Pancreas (tissue), 10 donors: ENCODE measurements at places on chromosomes 12 and 14. TPM values are rescaled to one million over a fixed set of nuclear protein-coding genes. Genes with fewer than 3 reads are reported as not detected.

DNA sequence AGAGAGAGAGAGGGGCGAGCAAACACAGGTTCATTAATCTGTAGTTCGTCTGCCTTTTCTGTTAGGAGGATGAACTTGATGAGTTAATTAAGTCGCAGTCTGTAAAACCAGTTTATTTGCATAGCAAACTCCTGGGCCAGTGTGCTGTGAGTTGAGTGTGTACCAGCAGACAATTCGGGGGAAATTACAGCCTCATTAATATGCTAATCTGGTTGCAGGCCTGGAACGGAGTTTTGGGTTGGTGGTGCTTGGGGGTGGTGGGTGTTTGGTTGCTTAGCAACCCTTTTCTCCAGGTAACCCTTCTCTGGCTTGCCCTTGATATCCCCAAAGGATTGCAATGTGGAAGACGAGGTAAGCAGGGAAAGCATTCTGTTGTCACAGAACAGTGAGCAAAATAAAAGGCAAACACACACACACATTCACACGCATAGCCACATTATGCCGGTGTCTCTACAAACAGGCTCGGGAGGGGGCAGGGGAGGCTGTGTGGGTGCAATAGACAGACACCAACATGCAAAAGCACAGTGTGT is 29.2 kb upstream of the LHX5 start:
- no peak for DNase-seq

DNA sequence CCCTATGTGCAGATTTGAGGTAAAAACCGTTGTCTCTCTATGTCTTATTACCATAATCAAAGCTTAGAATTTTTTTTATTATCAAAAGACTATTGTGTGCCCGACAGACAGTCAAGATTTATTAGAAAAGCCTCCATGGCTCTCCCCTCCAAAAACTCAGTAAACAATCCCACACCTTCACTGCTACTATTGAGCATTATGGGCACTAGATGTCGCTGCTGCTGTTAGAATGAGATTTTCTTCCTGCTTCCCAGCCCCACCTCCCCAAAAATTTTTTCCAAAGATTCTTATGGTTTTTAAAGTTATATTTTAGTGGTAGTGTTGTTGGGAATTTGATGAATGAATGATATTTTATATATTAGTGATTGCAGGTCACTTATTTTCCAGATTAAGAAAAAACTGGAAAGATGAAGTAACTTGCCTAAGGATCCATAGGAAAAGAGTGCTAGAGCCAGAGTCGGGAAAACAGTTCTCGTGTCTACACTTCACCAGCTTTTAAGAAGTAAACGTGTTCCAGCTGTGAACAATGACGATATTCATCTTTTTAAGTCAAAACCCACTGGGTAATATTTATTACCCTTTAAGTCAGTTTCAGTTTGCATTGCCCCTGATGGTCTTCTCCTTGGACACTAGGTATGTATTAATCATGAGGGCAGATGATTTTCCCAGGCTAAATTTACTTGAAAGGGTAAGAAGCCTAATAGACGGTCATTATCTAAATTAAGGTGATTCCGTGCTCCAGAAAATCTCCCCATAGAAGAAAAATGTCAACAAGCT is 12.2 kb upstream of the FOXG1 start:
- DNase-seq: no peak

DNA sequence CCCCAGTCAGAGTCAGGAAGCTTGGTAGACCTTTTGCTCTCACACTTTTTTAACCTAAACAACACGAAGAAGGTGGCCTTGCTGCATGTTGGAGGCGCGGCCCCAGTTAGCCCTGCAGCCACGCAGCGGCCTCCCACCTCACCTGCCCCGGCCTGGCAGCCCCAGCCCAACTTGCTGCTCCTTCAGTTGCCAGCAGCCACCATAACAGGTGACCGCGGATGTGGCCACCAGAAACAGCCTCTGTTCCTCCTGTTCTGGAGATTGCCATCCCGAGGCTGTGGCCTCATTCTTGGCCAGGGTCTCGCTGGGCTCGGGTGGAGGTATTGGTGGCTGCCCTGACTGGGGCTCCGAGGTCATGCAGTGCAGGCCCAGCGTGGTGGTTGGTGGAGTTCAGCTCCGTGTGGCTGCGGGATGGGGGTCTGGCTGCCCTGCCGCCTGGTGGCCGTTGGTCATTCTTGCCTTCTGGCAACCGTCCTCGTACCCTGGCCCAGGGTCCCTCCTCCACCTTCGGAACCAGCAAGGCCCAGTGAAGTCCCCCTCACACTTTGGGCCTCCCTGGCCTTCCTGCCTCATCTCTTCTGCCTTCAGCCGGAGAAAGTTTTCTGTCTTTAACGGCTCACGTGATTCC is 20.7 kb upstream of the TEX22 start:
- peak; percentile 17 for DNase-seq

Gene A2M
- 30.6 TPM for polyA plus RNA-seq

Gene C3AR1
- polyA plus RNA-seq: 1.4 TPM

Gene FGF6
- polyA plus RNA-seq: not detected

Gene FBXW8
- polyA plus RNA-seq: 3.6 TPM
